ENCODE measurements at places on chromosomes 5 and 9.

GRCh38 chr9:109349421-109349846, 28.6 kb upstream of the EPB41L4B start:
- DNase-seq = no peak

DNA sequence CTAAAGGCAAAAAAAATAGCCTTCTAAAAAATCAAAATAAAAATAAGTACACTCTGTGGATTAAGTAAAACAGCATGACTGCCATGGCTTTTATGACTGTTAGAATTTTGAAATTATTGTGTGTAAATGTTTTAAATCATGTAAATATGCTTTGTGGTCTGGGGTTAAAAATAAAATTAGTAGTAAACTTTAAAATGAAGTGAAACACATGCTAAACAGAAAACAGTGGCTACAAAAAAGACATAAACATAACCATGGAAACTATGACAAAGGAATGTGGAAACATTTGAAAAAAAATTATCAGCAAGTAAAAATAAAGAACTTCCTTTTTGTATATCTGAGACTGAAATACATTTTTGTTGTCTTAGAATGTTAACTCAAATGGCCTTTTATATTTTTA, 134.5 kb upstream of the SPEF2 start:
- no peak for DNase-seq

- DNase-seq = no peak
Observed at GRCh38 chr9:92294297-92294676, 790 bp upstream of the IARS1 start.

DNA sequence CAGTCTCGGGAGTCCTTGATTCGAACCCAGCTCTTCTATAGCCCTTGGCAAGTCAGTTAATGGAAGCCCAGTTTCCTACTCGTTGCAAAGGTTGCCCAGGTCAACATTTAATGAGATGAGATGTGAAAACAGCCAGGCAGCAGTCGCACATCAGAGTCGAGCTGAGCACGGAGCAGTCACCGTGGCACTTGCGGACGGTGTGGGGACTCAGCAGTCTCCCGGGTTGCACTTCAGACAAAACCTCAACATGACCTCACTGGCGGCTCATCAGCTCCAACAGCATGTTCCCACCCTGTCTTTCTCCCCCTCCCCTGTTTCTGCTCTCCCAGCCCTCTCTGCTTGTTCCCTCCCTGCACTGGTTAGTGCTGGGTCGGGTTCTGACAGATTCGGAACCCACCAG, 35.8 kb downstream of the UBE2QL1 start:
- DNase-seq = no peak

- DNase-seq = no peak
Observed at GRCh38 chr9:14205463-14205862, 108.5 kb downstream of the NFIB start.

DNA sequence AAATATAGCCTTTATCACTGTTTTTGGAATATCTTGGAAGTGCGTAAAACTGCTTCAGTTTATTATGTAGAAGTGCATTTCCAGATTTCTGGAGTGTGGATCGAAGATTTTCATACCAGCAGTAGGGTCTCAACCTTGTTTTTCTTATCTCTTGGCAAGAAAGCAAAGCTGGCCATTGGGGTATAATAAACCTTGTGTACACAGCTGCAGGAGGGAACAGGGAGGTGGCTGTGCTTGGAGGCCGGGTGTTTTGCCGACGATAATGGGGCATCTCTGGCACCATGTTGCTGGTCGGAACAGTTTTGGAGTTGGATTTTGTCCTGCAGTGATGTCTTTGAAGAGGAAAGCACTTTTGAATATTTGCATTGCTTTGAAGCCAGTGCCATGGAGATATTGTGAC, 308.8 kb upstream of the DMRT1 start:
- no peak for DNase-seq

DNA sequence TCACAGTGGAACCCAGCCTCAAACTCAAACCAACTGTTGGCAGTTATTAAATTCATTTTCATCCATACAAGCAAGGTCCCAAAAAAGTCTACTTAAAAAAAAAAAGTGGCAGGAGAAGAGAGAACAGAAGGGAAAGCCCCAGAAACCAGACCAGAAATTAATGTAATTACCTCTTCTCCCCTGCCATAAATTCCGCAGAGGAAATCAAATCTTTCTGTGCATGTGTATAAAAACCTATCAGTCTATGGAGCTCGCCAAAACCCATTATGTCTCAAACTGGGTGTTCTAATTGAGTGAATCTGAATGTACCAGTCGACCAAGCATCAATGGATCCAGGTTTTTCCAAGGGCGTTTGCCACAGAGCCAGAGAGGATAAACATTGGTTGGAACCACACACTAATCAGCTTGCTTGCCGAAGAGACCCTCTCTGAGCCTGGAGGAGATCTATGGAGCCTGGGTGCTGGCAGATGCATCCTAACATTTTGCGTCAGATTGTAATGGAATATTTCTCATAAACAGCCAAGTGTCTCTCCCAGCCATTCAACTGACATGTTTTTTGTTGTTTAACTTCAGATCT, 7.9 kb upstream of the HAND1 start:
- DNase-seq = no peak

- no peak for DNase-seq
Observed at GRCh38 chr5:134328619-134329018, 38.4 kb downstream of the CDKL3 start.

DNA sequence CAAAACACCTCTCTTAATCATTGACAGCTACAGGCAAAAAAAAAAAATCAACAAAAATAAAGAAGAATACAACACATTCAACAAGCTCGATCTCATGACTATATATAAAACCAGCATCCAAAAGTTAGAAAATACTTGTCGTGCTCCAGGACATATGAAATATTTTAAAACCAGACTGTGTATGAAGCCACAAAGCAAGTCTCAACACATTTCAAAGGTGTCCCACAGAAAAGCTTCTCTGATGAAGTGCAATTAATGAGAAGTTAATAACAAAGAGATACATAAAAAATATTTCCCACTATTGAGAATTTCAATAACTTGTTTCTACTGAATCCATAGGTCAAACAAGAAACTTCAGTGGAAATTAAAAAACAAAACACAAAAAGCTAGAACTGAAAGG, 178.7 kb downstream of the PLK2 start:
- no peak for DNase-seq

DNA sequence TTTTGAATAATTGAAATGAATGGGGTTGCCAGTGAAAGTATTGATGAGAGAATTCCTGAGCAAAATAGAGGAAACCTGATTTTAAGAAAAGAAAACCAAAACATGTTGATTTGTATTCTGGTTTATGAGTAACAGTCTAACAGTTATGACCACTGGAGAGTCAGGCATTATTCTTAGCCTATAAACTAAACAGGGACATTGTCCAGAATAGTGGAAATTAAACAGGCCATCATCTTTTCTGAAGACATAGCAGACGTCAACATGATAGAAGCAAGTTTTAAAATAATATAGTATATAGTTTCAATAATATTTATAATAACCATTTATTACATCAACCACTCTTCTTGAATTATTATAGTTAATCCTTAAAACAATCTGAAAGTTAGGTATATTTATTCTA, 178.3 kb upstream of the MPDZ start:
- DNase-seq = no peak

DNA sequence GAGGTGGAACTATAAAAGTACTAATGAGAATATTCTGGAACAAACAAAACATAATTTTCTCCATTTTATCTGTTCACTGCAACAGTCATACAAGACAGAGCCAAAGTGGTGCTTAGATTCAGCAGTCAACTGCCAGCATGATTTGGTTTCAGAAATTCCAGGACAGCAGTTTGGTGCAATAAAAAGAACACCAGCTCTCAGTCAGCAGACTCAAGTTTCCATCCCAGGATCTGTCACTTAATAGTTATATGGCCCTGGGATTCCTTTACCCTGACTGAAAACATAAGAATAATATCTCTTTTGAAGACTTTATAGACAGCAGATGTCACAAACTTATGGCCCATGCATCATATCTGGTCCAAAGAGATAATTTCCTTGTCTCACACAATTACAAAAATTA, 92.8 kb upstream of the RASEF start:
- DNase-seq = no peak

GRCh38 chr9:36398745-36399144, 1.3 kb downstream of the RNF38 start:
- no peak for DNase-seq

- no peak for DNase-seq
Observed at GRCh38 chr9:18233776-18234445, 240.0 kb upstream of the ADAMTSL1 start.

Data from GOT3 (cell line).